Naive thymus-derived CD8-positive, alpha-beta T cell (primary cell): ENCODE measurements at places on chromosomes 12 and 14.

- no peak overlapping the region for H3K4me3 ChIP-seq
- no peaks in the 10 kb centered on the region for H3K36me3 ChIP-seq
- H3K27me3 ChIP-seq, result peaks cover 33% of the 10 kb centered on the region
Observed at GRCh38 chr14:33948145-33948868, 2.6 kb downstream of the EGLN3 start.

DNA sequence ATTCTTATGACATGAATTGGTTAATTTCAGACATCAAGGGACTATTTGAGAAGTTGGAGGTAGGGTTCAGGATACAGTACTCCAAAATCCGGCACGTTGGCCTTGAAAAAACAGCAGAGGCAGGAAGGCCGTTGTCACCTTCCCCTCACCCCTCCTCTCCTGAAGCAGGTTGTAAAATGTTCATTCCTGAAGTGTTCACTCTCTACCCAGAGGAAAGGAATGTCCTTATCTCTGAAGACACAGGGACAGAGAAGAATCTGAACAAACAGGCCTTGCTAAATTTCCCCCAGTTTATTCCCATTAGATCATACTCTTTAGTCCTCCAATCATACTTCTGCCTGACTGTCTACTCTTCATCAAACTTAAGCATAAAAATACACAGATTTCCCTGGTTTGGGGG lies 313.6 kb downstream of the ZFP36L1 start:
- no peak overlapping the region for H3K27ac ChIP-seq
- no peak overlapping the region for H3K4me3 ChIP-seq
- H3K27me3 ChIP-seq, result no peaks in the 10 kb centered on the region
- peaks cover 53% of the 10 kb centered on the region for H3K4me1 ChIP-seq
- no peaks in the 10 kb centered on the region for H3K36me3 ChIP-seq

- H3K27ac ChIP-seq, result no peak overlapping the region
- peaks cover 3% of the 10 kb centered on the region for H3K27me3 ChIP-seq
- H3K36me3 ChIP-seq, result no peaks in the 10 kb centered on the region
- no peaks in the 10 kb centered on the region for H3K4me1 ChIP-seq
- no peak overlapping the region for H3K4me3 ChIP-seq
Observed at GRCh38 chr12:70652451-70652850, 15.2 kb upstream of the PTPRB start.

GRCh38 chr12:53090554-53090953 lies 6.9 kb upstream of the IGFBP6 start:
- H3K4me1 ChIP-seq, result peaks cover 6% of the 10 kb centered on the region
- H3K4me3 ChIP-seq, result no peak overlapping the region
- no peak for DNase-seq
- peaks cover 3% of the 10 kb centered on the region for H3K27me3 ChIP-seq

- H3K27me3 ChIP-seq, result no peaks in the 10 kb centered on the region
- H3K36me3 ChIP-seq, result no peaks in the 10 kb centered on the region
- no peak for DNase-seq
- H3K4me1 ChIP-seq, result peaks cover 13% of the 10 kb centered on the region
- no peak overlapping the region for H3K4me3 ChIP-seq
Observed at GRCh38 chr12:29242921-29243431, 93.9 kb downstream of the FAR2 start.

DNA sequence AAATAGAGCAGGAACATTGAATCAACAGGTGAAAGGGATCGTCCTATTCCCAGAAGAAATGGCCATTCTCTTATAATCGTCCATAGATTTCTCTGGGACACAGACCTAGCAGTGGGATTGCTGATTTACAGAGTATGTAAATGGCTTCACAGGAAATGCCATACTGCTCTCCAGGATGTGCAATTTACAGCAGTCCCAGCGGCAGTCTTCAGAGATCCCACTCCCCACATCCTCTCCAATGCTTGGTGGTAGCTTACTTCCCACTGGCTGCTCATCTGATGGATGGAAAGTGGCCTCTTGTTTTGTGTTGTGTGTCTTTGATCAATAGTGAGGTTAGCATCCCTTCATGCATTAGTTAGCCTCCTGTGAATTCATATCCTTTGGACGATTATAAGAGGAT lies 58.1 kb upstream of the PRMT8 start:
- H3K36me3 ChIP-seq, result no peaks in the 10 kb centered on the region
- no peak overlapping the region for H3K4me3 ChIP-seq
- DNase-seq, result no peak
- H3K27me3 ChIP-seq, result peaks cover 12% of the 10 kb centered on the region
- H3K27ac ChIP-seq, result no peak overlapping the region

- H3K36me3 ChIP-seq, result no peaks in the 10 kb centered on the region
- peaks cover 18% of the 10 kb centered on the region for H3K4me1 ChIP-seq
- no peaks in the 10 kb centered on the region for H3K27me3 ChIP-seq
- no peak overlapping the region for H3K27ac ChIP-seq
Observed at GRCh38 chr12:105032703-105033357, 46.7 kb downstream of the NOPCHAP1 start.

DNA sequence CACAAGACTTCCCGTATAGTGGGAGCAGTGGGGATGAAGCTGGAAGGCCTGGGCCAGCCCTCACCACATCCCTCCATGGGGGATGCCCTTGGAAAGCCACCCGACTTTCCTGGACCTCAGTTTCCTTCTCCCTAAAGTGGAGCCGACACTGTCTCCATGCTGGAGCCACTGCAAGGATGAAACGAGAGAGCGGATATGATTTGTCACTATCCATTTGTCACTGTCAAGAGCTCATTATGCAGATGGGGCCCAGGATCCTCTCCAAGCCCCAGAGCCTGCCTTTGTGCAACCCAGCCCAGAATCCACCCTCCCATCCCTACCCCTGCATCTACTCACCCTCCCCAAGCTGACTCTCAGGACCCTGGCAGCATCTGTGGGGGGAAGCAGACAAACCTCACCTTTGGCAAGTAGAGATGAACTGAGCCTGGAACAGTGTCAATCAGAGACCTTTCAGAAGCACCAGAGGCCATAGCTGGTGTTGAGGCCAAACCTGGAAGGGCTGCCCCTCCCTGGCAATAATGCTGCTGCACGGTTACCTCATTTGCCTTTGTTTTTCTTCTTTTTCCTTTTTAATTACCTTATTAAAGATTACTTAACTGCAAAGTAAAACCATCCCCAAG lies 287.7 kb upstream of the RTL1 start:
- H3K4me1 ChIP-seq, result no peaks in the 10 kb centered on the region
- DNase-seq, result no peak
- no peak overlapping the region for H3K4me3 ChIP-seq
- H3K27me3 ChIP-seq, result peaks cover 2% of the 10 kb centered on the region
- no peaks in the 10 kb centered on the region for H3K36me3 ChIP-seq
- H3K27ac ChIP-seq, result no peak overlapping the region

DNA sequence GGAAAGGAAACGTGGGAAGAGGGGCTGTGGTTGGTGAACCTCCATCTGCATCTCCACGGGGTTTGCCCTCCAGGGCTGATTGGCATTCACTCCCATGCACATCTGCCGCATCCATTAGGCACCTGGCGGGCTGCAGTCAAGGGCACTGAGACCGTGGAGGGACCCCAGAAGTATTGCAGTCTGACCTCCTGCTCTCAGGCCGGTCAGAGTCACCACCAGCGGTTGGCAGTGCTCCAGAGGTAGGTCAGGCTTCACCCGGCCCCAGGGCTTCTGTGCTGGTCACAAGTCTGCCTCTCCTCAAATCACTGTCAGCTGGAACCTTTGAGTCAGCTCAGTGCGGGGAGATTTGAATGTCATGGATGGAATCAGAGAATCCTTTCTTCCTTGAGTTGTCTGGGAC lies 132.3 kb downstream of the PAPOLA start:
- no peak overlapping the region for H3K27ac ChIP-seq
- no peaks in the 10 kb centered on the region for H3K27me3 ChIP-seq

- H3K27ac ChIP-seq, result no peak overlapping the region
- H3K36me3 ChIP-seq, result no peaks in the 10 kb centered on the region
- no peak overlapping the region for H3K4me3 ChIP-seq
- no peaks in the 10 kb centered on the region for H3K4me1 ChIP-seq
- no peak for DNase-seq
- peaks cover 4% of the 10 kb centered on the region for H3K27me3 ChIP-seq
Observed at GRCh38 chr12:88468581-88468980, 111.7 kb downstream of the KITLG start.

DNA sequence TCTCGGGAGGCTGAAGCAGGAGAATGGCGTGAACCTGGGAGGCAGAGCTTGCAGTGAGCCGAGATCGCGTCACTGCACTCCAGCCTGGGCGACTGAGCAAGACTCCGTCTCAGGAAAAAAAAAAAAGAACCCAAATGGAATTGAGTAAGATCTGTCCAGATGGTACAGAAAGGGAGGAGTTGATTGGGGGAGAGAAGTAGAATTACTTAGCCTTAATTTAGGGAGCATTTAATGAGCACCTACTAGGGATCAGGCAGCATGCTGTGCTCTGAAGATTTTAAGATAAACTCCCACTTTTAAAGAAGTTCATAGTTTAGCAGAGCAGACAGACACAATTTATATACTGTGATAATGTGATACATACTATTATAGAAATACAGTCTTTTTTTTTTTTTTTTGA lies 4.5 kb downstream of the RAB5B start:
- H3K27me3 ChIP-seq, result no peaks in the 10 kb centered on the region
- no peak overlapping the region for H3K27ac ChIP-seq
- no peak overlapping the region for H3K4me3 ChIP-seq
- no peaks in the 10 kb centered on the region for H3K36me3 ChIP-seq

DNA sequence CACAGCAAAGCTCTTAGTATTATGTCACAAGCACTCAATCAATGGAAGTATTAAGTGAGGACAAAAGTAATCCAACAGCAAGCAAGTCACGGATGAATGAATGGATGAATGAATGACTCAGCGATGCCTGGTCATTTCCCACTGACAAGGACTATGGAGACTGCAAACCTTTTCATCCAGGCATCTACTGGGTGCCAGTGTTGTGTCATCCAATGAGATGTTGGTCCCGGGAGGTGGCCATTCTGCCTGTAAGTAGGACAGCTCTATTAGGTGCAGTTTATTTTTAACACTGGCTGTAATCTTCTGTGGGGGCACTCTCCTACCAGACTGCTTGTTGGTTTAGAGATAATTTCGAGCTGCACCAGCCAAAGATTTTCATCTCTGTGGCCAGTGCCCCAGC lies 39.4 kb downstream of the STAB2 start:
- no peak overlapping the region for H3K27ac ChIP-seq
- H3K4me3 ChIP-seq, result no peak overlapping the region
- no peaks in the 10 kb centered on the region for H3K27me3 ChIP-seq
- DNase-seq, result no peak
- H3K4me1 ChIP-seq, result no peaks in the 10 kb centered on the region

DNA sequence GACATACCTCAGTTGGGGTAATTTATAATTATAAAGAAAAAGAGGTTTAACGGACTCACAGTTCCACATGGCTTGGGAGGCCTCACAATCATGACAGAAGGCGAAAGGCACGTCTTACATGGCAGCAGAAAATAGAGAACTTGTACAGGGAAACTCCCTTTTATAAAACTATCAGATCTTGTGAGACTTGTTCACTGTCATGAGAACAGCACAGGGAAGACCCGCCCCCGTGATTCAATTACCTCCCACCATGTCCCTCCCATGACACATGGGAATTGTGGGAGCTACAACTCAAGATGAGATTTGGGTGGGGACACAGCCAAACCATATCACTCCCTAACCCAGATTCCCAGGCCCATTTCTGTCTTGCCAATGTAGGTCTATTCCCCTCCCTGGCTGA lies 22.1 kb downstream of the MYO1H start:
- H3K4me3 ChIP-seq, result no peak overlapping the region
- peaks cover 4% of the 10 kb centered on the region for H3K27me3 ChIP-seq
- H3K4me1 ChIP-seq, result no peaks in the 10 kb centered on the region
- H3K36me3 ChIP-seq, result no peaks in the 10 kb centered on the region
- no peak for DNase-seq

- no peak overlapping the region for H3K4me3 ChIP-seq
- H3K4me1 ChIP-seq, result peaks cover 11% of the 10 kb centered on the region
- H3K27ac ChIP-seq, result no peak overlapping the region
- no peaks in the 10 kb centered on the region for H3K36me3 ChIP-seq
- no peaks in the 10 kb centered on the region for H3K27me3 ChIP-seq
- no peak for DNase-seq
Observed at GRCh38 chr12:49832836-49833421, 4.7 kb upstream of the NCKAP5L start.

DNA sequence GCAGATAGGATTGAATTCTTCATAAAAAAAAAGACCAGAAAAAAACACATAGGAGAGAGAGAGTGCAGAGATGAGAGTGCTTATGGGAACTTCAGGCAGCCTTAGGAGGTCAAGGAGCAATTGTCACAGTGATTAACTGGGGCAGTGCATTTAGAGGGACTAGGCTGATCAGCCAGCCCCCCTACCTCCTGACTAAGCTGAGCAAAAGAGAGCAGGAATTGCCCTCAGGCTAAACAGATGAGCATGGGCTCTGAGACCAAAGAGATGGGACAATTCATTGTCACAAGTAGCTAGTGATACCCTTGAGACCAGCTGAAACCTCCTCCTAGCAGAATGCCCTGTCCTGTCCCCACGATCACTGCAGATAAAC lies 124.0 kb downstream of the BTG1 start:
- DNase-seq, result no peak
- H3K4me1 ChIP-seq, result peaks cover 46% of the 10 kb centered on the region
- no peaks in the 10 kb centered on the region for H3K27me3 ChIP-seq
- H3K4me3 ChIP-seq, result no peak overlapping the region

- H3K4me1 ChIP-seq, result no peaks in the 10 kb centered on the region
- no peak overlapping the region for H3K27ac ChIP-seq
- no peak overlapping the region for H3K4me3 ChIP-seq
- no peak for DNase-seq
- peaks cover 21% of the 10 kb centered on the region for H3K27me3 ChIP-seq
- no peaks in the 10 kb centered on the region for H3K36me3 ChIP-seq
Observed at GRCh38 chr14:96783043-96783914, 13.9 kb upstream of the VRK1 start.

DNA sequence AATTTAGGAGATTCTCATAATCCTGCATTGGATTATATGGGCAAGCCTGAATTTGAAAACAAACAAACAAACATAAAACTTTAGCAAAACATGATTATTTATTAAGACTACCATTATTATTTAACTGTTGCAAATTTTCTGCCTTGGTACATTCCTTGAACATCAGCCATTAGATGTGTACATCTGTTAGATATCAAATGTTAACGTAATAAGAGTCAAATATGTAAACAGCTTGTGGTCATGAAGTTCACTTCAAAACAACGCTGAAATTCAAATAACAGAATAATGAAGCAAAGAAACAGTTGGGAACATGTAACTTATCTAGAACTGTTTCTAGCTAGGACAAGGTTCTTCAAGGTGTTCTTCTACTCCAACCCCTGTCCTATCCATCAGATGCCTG lies 14.3 kb upstream of the TMX1 start:
- H3K27me3 ChIP-seq, result peaks cover 2% of the 10 kb centered on the region
- H3K4me1 ChIP-seq, result no peaks in the 10 kb centered on the region

- peaks cover 17% of the 10 kb centered on the region for H3K4me1 ChIP-seq
- no peaks in the 10 kb centered on the region for H3K36me3 ChIP-seq
- peaks cover under 1% of the 10 kb centered on the region for H3K27me3 ChIP-seq
- no peak overlapping the region for H3K27ac ChIP-seq
- peak; percentile 54 for DNase-seq
Observed at GRCh38 chr12:113048716-113049127, 7.8 kb upstream of the DTX1 start.

DNA sequence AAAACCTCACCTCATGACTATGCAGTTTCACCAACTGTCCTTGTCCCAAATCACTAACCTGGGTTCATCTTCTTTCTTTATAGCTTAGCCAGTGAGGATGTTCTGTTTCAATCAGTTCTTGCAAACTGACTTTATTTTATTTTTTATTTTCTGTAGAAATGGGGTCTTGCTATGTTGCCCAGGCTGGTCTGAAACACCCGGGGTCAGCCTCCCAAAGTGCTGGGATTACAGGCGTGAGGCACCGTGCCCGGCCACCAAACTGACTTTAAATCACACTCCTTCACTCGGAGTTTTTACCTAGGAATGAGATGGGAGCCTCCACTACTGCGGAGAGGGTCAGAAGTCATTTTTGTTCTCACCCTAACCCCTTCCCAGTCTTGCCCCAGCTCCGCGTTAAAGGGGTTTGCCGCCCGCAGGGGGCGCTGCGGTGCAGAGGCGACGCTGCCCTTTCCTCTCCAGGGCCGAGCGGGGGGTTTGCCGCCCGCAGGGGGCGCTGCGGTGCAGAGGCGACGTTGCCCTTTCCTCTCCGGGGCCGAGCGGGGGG lies 7.0 kb upstream of the B4GALNT3 start:
- no peaks in the 10 kb centered on the region for H3K36me3 ChIP-seq
- H3K27ac ChIP-seq, result no peak overlapping the region
- peaks cover 7% of the 10 kb centered on the region for H3K27me3 ChIP-seq
